ENCODE measurements at places on chromosomes 11 and 22.

DNA sequence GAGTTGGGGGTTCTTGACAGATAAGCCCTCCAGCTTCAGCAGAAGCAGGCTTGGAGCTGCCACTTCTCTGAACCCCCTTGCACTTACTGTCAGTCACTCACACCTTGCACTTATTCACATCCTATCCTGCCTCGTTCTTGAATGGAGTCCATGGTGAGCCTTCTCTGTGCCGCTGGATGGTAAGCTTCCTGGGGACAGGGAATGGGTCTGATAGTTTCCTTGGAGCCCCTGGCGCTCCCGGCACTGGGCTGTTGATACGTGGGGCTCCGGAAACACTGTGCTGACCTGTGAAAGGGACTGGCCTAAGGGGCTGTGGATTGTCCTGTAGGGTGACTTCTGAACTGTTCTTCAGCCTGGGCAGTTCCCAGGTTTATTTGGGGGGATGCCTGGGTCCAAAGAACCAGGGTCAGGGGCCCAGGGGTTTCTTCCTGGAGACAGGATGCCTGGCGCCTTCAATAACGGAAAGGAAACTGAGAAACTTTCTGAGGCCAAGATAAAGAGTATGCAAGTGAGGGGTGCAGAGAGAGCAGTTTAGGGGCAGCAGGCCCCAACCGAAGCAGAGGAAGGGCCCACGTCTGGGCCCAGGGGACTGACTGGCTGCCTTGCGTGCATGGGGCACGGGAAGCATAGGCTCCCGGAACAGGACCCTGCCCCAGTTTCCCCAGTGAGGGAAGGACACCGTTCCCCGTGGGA, 709 bp upstream of the ST3GAL4 start:
- no peak for DNase-seq

- DNase-seq, result no peak
Measured at GRCh38 chr11:130418210-130418609, 10.2 kb downstream of the ADAMTS8 start.

- DNase-seq, result no peak
Measured at GRCh38 chr22:22093743-22094142, 111.2 kb upstream of the TOP3B start.

DNA sequence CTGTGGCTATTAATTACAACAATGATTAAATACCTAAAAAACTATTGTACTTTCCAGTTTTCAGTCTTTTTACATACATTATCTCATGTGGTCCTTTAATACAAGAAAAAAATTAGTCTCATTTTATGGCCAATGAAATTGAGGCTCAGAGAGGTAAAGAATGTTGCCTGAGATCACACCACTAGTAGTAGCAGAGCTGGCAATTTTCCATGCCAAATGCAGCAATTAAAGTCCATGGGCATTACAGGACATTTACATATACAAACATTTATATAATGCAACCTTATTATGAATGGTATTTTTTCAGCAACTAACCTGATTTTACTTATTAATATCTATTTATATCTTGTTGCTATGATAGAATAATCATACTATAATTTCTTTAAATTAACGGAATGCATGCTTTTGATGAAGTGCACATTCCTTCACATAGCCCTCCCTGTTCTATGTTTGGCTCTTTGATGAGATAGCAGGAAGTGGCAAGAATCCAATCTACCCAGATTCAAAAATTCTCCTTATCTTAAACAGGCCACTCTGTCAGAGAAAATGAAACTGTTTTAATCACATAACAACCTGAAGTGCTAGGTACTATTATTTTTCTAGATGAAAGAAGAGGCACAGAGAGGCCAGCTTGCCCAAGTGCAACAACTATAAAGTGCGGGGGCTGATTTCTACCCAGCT, 120.9 kb upstream of the LDLRAD3 start:
- DNase-seq, result no peak

- no peak for DNase-seq
Measured at GRCh38 chr11:64745521-64746328, 1.8 kb upstream of the RASGRP2 start.

GRCh38 chr11:68384530-68385081, 72.2 kb downstream of the LRP5 start:
- DNase-seq, result no peak

- DNase-seq, result no peak
Measured at GRCh38 chr11:92391364-92391763, 166.7 kb downstream of the FAT3 start.

DNA sequence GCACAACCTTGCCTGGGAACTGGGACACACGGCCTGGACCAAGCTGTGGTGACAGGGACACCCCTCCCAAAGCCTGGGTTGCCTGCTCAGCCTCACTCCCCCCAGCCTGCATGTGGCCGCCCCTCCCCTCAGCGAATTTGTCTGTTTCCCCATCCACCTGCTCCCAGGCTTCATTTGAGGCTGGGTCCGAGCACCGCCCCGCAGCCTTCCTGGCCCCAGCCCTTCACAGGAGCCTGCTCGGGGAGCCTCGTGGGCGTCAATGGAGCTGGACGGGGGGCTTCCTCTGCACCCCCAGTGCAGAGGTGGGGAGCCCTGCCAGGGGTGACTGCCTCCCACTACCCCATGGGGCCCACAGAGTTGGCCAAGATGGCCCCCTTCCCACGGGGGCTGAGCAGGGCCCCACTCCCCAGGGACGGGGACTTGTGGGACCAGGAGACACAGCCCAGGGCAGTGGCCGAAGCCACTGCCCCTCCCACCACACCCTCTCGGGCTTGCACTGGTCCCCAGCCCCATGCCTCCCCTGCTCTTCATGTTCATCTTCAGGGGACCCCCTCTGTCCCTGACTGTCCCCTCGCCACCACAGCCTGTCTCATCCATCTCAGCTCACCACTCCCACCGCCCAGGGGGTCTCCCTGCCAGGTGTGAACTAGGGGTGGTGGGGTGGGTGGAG, 91.7 kb downstream of the WNT7B start:
- no peak for DNase-seq

All from NCI-H1930 (cell line).